ENCODE measurements at places on chromosomes 12 and 14. TPM values are rescaled to one million over a fixed set of nuclear protein-coding genes. Genes with fewer than 3 reads are reported as not detected.

The CEBPE gene
- not detected for total RNA-seq

The SSTR1 gene
- total RNA-seq: 6.2 TPM

The AQP6 gene
- total RNA-seq: 0.20 TPM

The KLRC3 gene
- not detected for total RNA-seq

The IFNG-AS1 gene
- total RNA-seq: 0.07 TPM

The EGLN3 gene
- total RNA-seq: 1.7 TPM

Measured in smooth muscle cell of the pulmonary artery (primary cell).